Lung (tissue), 17 donors: ENCODE measurements at places on chromosomes 3 and 15. TPM values are rescaled to one million over a fixed set of nuclear protein-coding genes. Genes with fewer than 3 reads are reported as not detected.

STX19 gene
- total RNA-seq = 1.6 TPM

UBAP1L gene
- 5.4 TPM for total RNA-seq

XCR1 gene
- 0.18 TPM for total RNA-seq

EBLN2 gene
- total RNA-seq = 18.5 TPM

DNA sequence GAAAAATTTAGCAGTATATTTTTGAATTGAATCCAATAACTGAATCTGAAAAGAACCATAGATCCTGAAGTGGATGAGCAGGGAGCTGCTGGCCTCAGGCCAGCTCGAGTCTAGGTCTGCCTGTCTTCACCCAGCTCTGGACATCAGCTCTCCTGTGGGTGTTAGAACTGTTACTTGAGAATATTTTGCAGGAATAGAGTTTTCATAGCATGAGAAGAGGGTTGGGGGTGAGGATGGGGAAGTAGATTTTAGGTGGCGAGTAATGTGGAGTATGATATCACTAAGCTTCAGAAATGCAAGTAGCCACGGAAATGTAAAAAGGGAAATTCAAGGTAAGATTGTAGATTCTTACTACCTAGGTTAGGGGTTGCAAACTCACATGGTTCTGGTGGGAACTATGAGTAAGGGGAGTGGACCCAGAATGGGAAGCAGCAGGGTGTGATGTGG is 6.2 kb downstream of the RAB8B start:
- no peak for DNase-seq
- H3K4me1 ChIP-seq = peaks cover 3% of the 10 kb centered on the region
- peaks cover 3% of the 10 kb centered on the region for H3K36me3 ChIP-seq

GRCh38 chr3:68239542-68239941 is 585.1 kb upstream of the SUCLG2 start:
- no peak overlapping the region for H3K4me3 ChIP-seq
- H3K27ac ChIP-seq = no peak overlapping the region
- no peaks in the 10 kb centered on the region for H3K4me1 ChIP-seq
- DNase-seq = no peak
- peaks cover 8% of the 10 kb centered on the region for H3K27me3 ChIP-seq

- no peaks in the 10 kb centered on the region for H3K27me3 ChIP-seq
- H3K36me3 ChIP-seq = no peaks in the 10 kb centered on the region
- no peak for DNase-seq
- peaks cover 3% of the 10 kb centered on the region for H3K4me1 ChIP-seq
- H3K4me3 ChIP-seq = no peak overlapping the region
Measured at GRCh38 chr3:44880284-44880683, 5.9 kb downstream of the TGM4 start.

DNA sequence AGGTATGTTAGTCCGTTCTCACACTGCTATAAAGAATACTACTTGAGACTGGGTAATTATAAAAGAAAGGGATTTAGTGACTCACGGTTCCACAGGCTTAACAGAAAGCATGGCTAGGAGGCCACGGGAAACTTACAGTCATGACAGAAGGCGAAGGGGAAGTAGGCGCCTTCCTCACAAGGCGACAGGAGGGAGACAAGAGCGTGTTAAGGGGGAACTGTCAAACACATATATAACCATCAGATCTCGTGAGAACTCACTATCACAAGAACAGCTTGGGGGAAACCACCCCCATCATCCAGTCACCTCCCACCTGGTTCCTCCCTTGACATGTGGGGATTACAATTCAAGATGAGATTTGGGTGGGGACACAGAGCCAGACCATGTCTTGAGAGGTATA is 30.4 kb downstream of the SPRED1 start:
- H3K4me1 ChIP-seq = peaks cover 4% of the 10 kb centered on the region
- DNase-seq = no peak
- H3K27me3 ChIP-seq = no peaks in the 10 kb centered on the region
- H3K27ac ChIP-seq = no peak overlapping the region
